CD4-positive, alpha-beta T cell treated with Interleukin-4 for 1 hour (primary cell): ENCODE measurements at places on chromosomes 7 and 10.

- DNase-seq: peak; percentile 20
Observed at GRCh38 chr7:139647085-139647484, 123.6 kb downstream of the CLEC2L start.

DNA sequence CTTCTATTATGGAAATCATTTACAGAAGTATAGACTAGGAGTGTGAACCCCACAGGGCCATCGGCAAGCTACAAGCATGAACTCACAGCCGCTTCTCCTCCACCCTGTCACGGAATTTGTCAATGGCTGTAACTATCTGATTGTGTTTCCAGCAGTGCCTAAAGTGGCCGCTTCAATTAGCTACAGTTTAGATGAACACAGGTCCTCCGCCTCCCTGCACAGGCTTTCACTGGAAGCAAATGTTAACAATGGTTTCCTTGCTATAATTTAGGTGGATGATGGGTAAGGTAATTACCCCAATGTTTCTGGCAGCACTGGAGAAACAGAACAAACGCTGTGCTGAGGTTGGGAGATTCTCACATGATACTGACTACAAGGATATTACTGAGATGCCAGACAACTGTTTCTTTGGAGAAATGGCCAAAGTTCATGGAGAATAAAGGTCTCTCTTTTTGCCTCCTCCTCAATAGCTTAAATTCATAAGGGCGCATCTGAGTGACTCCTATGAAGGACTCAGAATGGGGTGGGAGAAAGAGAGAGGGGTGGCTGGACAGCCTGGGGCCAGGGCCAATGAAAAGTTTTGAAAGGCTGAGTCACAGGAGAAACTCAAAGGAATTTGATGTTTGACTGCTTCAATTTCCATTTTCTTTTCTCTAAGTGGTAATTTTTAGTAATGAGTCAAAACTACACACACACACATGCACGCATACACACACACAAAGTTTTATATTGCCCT lies 78.9 kb downstream of the SVIL start:
- DNase-seq: no peak

DNA sequence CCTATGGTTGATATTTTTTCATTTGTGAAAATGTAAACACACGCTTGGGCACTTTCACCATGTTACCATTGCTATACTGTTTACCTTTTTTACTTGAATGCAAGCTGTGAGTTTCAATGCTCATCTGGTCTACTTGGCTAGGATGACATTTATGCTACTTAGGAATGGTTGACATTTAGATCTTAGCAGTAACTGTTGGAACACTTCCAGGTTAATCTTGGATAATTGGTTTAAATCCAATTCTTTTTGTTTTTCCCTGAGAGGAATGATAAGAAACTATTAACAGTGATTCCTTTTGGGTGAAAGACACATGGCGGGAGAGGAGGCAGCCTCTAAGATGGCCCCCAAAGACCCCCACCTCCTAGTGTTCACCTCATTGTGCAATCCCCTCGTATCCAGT lies 51.4 kb upstream of the AMPH start:
- no peak for DNase-seq

GRCh38 chr7:21141476-21141875 lies 286.4 kb upstream of the SP4 start:
- DNase-seq: no peak

DNA sequence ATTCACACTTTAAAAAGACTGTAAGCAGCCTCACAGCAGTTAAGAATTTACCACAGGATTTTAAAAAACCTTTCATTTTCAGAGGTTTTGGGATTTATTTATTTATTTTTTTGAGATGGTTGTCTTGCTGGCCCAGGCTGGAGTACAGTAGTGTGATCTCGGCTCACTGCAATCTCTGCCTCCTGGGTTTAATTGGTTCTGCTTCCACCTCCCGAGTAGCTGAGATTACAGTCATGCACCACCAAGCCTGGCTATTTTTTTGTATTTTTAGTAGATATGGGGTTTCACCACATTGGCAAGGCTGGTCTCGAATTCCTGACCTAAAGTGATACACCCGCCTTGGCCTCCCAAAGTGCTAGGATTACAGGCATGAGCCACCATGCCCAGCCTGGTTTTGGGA lies 19.1 kb downstream of the MINDY4 start:
- no peak for DNase-seq

DNA sequence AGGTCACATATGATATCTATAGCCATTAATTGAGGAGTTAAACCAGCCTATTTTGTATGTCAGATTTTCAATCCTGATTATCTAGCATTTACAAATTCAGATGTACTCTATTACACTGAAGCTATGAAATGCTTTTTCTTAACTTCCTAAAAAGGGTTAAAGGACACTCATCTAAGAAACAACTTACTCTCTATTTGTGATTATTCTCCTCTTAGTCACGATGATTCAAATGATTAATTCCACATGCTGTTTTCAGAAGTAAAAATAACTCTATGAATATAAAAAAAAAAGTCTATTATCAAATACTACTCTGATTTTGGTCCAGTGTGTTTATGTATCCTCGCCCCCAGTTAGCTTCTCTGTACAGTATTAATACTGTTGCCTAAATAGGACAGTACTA lies 1199.9 kb downstream of the GATA3 start:
- DNase-seq: no peak

DNA sequence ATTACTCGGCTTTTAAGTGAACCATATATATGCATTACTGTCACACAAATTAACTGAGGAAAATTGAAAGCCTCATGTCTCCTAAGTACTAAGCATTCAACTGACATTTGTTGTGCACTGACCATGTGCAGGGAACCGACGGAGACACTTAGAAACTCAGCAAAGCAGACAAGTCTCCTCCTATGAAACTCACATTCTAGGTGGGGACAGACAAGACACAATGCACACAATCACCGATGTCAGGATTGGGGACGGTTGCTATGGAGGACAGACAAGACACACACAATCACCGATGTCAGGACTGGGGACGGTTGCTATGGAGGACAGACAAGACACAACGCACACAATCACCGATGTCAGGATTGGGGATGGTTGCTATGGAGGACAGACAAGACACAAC lies 134.0 kb downstream of the PTPRN2 start:
- DNase-seq: no peak
